ENCODE measurements at places on chromosomes 7 and 10.

- DNase-seq: no peak
These were observed 518.4 kb downstream of the CCSER2 start for GRCh38 chr10:84846658-84847316.

DNA sequence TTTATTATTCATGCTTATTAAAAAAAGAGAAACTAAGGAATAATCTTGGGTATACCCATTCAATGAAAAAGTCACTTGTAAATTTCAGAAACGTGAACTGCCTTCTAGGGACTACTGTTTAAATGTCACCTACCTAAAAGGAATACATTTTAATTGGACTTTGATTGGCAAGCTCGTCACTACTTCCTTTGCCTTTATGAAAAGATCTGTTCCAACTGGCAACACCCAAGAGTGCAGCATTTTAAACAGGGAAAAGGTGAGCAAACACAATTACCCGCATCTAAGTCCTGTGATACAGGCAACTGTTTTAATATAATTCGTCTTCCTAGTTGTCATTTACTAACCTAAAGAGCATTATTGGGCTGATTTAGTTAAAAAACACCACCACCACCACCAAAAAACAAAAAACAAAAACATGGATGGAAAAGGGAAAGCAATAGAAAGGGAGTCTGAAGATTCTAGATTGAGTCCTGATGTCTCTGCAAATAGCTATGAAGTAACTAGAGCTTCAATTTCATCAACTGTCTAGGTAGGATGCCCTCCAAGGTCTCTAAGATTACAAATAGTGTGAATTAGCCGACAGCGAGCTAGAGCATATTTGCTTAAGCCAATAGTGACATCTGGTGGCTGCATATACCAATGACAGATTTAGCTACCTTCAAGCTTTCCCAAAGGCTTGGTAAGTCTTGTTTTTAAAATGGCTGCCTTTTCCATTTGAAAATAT is 33.8 kb upstream of the ICA1 start:
- peak; percentile 82 for DNase-seq

- DNase-seq: no peak
These were observed 92.0 kb upstream of the LRRTM3 start for GRCh38 chr10:66833861-66834260.

GRCh38 chr10:21087476-21087875 is 190.4 kb upstream of the NEBL start:
- DNase-seq: no peak

DNA sequence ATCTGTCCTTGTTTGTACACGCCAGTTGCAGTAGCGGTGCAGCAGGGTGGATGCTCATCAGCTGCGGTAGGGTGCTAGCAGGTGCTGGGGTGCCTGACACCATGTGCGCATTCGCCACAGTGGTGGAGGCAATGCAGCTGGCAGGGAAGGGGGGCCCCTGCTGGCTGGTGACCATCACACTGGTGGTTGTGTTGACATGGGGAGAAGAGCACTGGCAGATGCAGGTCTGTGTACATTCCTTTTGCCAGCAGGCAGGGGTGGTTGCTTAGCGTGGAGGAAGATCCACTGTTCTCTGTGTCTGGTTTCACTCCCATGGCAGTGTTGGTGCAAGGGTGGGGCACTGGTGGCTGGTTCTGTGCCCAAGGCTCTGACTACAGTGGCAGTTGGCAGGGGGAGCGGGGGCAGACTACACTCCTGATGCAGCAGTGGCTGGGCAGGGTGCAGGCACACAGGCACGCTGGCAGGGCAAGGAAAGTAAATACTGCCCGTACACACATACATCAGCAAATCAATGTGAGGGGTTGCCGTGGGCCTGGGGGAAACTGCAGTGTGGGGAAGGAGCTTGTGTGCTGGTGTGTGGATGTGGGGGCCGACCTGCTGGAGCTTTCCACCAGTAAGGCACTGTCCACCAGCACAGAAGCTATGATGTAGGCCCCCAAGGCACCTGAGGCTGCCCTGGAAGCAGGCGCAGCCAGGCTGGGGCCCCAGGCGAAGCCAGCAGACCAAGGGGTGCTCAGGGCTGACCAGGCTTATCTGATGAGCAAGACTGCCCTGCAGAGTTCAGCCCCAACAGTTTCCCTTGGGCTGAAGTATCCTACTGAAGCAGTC is 87.2 kb upstream of the UNC5B start:
- no peak for DNase-seq

DNA sequence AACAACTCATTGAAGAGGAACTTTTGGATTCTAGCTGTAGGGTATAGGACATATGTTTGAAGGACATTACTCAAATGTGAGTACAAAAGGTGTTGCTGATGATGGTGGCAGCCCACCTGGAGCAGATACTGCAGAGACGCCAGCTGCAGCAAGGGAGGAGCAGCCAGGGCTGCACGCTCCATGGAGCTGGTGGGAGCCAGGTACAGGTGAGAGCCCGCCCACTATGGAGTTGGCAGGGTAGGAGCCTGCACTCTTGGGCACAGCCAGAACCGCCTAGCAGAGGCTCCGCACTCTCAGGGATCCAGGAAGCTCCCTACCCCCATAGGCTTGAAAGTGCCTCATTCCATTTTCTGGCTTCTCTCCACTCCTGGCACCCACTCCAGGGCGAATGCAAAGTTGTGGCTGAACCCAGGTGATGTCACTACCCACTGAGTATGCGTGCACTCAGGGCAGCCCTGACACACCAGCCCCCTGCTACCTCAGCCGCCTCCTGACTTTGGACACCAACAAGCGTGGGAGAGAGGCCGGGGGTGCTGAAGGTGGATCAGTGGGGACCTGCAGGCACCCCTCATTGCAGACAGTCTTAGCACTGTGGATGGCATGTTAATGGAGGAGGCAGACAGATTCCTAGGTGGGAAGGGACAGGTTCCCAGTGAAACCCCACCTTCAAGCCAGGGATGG is 761.1 kb downstream of the IPMK start:
- DNase-seq: no peak

DNA sequence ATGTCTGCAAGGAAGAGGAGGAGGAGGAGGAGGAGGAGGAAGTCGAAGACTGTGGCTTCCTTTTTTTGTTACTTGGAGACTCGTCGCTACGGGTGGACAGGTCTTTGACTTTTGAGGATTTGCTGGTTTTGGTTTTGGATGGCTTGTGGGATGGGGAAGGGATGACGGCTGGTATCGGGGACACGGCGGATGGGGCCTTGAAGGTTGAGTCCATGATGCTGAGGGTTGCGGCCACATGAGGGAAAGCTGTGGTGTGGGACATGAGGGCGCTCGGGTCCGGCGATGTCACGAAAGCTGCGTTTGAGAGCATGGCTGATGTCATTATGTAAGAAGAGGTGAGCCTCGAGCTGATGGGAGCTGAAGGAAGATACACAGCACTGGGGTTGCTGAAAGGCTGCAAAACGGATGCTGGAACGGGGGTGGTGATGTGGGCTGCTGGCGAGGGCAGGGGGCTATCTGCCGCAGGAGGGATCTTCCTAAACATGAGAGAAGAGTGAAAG is 33.1 kb upstream of the EFCAB10 start:
- DNase-seq: no peak

DNA sequence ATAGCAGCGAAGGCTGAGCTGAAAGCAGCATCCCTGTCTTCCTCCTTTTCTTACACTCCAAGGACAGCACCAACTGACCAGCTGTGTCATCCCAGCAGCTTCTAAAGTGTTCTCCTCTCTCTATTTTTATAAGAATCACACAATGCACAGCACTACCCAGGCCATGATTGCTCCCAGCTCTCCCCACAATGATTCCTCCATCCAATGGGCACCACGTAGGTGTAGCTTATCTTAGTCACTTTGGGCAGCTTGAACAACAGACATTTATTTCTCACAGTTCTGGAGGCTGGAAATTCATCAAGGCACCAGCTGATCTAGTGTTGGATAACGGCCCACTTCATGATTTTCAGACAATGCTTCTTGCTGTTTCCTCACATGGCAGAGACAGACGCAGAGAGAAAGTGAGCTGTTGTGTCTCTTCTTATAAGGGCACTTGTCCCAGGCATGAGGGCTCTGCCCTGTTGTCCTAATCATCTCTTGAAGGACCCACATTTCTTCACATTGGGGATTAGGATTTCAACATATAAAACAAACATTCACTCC is 92.0 kb upstream of the CDC14C start:
- peak; percentile 45 for DNase-seq

DNA sequence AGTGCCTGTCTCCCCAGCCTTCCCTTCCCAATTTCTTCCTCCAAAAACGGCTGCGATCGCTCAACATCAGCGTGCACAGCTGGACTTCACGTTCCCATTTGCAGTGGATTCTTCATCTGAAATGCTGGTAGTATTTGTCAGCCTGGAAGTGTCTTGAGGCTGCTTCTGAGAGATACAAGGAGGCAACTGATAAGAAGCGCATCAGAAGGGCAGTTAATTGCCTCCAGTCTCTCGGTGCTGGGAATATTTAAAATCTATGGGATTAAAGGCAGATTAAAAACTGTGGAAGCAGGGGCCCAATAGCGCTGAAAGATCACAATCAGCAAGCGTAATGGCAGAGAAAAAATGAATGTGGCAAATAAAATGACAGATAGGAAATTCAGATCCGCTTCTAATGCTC is 450.0 kb downstream of the GATA3 start:
- no peak for DNase-seq

- no peak for DNase-seq
These were observed 780.8 kb upstream of the C7orf33 start for GRCh38 chr7:147809786-147810185.

- DNase-seq: no peak
These were observed 153.5 kb upstream of the MTPN start for GRCh38 chr7:136130511-136131303.

GRCh38 chr7:13990984-13991790 is 1.7 kb upstream of the ETV1 start:
- DNase-seq: peak; percentile 95

DNA sequence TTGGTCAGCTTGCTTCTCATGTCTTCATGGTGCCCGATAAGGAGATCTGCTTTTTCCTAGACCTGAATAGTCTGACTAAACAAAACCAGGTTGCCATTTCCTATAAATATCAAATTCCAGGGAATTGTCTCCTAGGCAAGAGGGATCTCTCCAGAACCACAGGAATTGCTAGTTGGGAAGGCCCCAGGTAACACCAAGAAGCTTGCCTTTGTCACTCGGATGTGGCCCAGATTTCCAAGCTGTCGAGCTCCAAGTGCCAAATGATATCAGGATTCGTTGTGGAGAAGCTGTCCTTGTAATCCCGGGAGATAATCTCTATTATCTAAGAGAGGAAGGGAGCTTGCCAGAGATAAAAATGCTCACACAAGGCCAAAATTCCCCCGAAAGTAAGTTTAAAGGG is 1288.5 kb upstream of the AUTS2 start:
- no peak for DNase-seq

- no peak for DNase-seq
These were observed 17.2 kb downstream of the UBE3C start for GRCh38 chr7:157155959-157156358.

DNA sequence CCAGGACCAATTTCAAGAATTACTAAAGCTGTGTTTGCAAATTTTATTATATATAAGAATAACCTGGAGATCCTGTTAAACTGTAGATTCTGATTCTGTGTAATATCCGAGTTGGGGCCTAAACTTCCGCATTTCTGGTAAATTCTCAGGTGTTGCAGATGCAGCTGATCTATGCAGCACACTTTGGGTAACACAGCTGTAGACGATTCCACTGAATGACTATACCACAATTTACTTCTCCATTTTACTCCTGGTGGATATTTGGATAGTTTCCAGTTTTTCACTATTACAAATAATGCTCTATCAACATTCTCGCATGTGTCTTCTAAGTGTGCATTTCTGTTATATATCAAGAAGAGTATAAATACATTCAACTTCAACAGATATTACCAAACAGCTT is 7.5 kb downstream of the GDI2 start:
- no peak for DNase-seq

- DNase-seq: no peak
These were observed 81.9 kb downstream of the RAMP3 start for GRCh38 chr7:45239486-45239885.

DNA sequence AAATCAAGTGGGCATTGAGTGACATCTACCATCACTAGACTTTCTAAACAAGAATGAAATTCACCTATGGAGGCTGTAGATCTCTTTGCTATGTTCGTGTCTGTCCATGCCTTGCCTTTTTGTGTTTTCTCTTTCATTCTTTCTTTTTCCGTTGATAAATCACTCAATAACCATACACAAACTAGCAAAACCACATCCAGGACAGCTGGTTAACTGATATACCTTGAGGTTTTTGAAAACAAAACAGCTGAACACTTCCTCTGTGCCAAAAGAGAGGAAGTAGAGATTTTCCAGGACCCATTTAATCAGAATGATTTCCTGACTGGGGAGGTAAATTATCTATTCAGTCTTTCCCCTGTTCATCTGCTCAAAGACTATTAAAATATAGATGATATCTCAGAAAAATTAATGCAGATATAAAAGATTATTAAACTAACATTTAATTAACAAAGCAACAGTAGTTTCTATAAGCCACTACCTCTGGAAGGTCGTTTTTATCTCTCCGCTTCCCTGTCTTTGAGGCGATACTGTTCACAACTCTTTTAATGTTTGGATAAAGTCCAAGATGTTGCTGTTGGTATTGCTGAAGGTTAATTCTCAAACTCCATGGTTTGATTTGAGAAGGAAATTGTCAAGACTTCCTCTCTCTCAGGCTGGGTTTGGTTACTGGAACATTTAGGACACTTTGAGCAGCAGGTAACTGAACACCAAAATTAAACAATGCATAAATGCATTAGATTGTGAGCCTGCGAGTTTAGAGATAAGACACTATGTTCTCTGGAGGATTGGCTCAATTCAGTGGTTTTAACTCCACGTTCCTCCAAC is 24.4 kb upstream of the C10orf67 start:
- no peak for DNase-seq

GRCh38 chr7:105648561-105649401 is 67.5 kb upstream of the EFCAB10 start:
- no peak for DNase-seq

DNA sequence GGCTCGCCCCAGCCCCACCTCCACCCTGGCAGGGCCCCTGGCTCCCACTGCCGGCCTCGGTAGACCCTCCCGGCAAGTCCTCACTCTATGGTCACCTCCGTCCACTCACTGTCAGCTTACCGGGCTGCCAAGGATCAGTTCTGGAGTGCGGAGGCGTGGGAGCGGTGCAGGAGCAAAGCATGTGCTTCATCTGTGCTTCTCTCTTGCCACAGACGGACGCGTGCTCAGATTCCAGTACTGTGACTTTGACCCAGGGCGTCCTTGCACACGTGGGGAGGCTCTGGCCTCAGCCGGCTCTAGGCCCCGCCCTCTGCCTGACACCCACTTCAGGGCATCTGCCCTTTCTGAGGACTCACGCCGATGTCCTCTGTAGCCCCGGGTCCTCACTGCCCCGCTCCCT is 547.5 kb upstream of the FOXK1 start:
- no peak for DNase-seq

DNA sequence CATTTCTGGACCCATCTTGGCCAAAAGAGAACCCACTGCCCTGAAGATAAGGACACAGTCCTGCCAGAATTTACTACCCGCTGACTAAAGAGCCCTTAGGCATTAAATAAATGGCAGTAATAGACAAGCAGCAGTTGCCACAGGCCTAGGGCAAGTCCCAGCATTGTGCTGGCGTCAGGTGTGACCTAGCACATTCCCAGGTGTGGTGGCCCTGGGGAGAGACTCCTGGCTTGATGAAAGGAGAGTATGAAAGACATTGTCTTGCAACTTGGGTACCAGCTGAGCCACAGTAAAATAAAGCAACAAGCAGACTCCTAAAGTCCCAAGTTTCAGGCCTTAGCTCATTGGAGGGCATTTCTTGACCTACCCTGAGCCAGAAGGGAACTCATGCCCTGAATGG is 715.7 kb upstream of the SORCS1 start:
- no peak for DNase-seq

GRCh38 chr10:131657318-131657984 is 243.4 kb upstream of the PPP2R2D start:
- DNase-seq: no peak

- DNase-seq: no peak
These were observed 1.7 kb downstream of the RHOBTB1 start for GRCh38 chr10:60942134-60942787.
